ENCODE measurements at places on chromosomes 7 and 10.
A peak's percentile ranks its signal among the peaks of the same experiment; 100 is the strongest.

GRCh38 chr7:49878627-49879026 lies 105.2 kb downstream of the VWC2 start:
- peaks cover 8% of the 10 kb centered on the region for H3K27me3 ChIP-seq
- H3K4me3 ChIP-seq = no peak overlapping the region
- no peak for DNase-seq
- no peak overlapping the region for H3K27ac ChIP-seq
- H3K4me1 ChIP-seq = no peaks in the 10 kb centered on the region
- H3K36me3 ChIP-seq = no peaks in the 10 kb centered on the region

DNA sequence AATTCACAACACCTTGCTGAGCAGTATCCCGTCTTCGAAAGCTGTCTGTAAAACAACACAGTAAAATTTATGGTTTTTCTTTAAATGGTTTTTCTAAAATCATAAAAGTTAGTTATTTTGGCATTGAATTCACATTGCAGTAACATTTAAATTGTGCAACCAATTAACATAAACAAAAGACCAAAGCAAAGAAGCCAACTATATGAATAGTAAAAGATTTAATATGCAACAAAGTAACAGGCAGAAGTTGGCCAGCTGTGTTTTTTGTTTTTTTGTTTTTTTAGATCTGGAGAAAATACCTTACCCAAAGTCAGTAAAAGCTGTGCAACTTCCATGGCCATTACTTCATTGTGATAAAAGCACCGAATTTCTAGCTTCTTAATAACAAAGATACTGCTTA lies 11.3 kb downstream of the SRI start:
- no peaks in the 10 kb centered on the region for H3K4me1 ChIP-seq
- H3K27ac ChIP-seq = no peak overlapping the region
- no peak for DNase-seq
- peaks cover 10% of the 10 kb centered on the region for H3K36me3 ChIP-seq
- no peak overlapping the region for H3K4me3 ChIP-seq

- H3K36me3 ChIP-seq = peaks cover 50% of the 10 kb centered on the region
- DNase-seq = peak; percentile 54
- H3K27ac ChIP-seq = peak overlapping the region; percentile 69
- no peaks in the 10 kb centered on the region for H3K27me3 ChIP-seq
- H3K4me3 ChIP-seq = no peak overlapping the region
Observed at GRCh38 chr7:116258734-116259133, 48.4 kb downstream of the TES start.

- peaks cover 26% of the 10 kb centered on the region for H3K27me3 ChIP-seq
- no peak for DNase-seq
- H3K4me3 ChIP-seq = no peak overlapping the region
- no peaks in the 10 kb centered on the region for H3K4me1 ChIP-seq
- H3K27ac ChIP-seq = no peak overlapping the region
Observed at GRCh38 chr10:44477046-44477425, 92.1 kb upstream of the CXCL12 start.
